Stromal cell of bone marrow (primary cell): ENCODE measurements at places on chromosomes 6 and 20.

- peak; percentile 44 for DNase-seq
Measured at GRCh38 chr6:45843848-45844521, 171.7 kb downstream of the CLIC5 start.

- no peak for DNase-seq
Measured at GRCh38 chr20:22536956-22537756, 47.2 kb downstream of the FOXA2 start.

DNA sequence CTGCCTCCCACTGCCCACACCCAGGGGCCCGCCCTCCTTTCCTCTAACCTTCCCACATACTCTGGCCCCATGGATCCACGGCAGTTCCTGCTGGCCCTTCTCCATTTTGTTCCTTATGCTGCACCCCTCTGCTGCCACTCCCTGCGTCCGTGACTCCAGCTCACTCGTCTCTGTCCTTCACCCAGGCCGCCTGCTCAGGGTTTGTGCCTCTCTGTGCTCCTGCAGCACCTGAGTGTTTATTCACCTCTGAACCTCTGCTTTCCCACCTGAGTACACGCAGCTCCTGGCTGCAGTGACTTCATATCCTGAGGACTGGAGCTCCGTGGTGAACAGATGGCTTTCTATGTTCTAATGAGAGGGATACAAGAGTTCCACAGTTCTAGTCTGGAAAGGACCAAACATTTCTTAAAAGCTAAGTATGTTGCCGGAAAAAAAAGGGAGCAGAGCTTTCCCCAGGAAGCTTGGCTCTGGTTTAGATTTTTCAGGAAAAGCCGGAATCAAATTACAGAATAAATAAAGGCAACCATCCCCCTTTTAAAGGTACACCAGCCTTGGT is 1.5 kb upstream of the GNRH2 start:
- peak; percentile 11 for DNase-seq

DNA sequence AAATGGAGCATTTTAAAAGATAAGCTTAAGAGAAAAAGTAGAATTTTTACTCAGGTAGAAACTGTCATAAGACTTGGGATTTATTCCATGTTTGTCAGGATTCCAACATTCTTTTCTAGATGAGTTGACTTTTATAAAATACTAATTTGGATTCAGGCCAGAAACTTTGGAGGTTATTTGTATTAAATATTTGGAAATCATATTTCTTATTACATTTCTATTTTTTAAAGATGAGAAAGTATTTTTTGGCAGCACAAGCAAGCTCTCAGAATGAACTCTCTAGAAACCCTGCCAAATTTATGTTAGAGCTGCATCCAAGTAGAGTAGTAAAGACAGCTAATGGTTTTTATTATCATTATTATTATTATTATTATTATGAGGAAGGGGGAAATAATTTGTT is 1014.9 kb upstream of the GJE1 start:
- no peak for DNase-seq

DNA sequence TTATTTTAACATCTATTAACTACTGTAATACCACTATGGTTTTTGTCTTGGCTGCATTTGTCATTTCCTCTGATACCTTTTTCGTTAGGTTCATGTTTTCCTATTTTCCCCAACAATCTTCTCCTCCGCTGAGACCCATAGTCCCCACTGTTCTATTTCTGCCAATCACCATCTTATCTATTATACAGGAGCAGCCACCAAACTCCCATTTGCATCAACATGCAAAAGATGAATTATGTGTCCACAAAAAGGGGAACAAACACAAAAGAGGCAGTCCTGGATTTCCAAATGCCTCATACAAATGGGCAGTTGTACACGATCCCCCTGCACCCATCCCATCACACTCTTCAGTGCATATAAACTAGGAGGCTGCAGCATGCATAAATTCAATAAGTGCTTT is 121.7 kb upstream of the MYLIP start:
- DNase-seq: no peak

- DNase-seq: no peak
Measured at GRCh38 chr6:5550631-5551030, 289.3 kb downstream of the FARS2 start.
